ENCODE measurements at places on chromosomes 3 and 15.

DNA sequence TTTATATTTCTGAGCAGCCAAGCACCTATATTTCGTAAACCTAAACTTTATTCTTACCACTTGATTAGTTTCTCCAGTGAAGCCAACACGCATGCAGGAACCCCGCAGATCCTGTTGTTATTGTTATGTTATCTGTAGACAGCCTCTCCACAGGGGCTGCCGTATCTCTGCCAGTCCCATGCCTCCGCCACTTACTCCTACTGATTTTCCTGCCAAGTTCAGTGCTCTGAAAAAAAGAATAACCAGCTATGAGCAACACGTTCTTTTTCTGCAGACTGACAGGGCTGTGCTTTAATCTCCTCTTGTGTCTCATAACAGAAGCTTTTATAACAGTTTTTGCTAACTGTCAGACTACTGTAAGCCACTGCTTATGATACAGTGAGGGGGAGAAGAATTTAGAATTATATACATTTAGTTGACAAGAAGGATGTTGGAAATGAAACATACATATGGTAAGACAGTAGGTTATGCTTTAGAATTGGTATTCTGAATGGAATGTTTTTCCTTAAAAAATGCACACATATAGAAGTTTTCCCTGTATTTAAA, 347.4 kb downstream of the SI start:
- DNase-seq, result no peak

DNA sequence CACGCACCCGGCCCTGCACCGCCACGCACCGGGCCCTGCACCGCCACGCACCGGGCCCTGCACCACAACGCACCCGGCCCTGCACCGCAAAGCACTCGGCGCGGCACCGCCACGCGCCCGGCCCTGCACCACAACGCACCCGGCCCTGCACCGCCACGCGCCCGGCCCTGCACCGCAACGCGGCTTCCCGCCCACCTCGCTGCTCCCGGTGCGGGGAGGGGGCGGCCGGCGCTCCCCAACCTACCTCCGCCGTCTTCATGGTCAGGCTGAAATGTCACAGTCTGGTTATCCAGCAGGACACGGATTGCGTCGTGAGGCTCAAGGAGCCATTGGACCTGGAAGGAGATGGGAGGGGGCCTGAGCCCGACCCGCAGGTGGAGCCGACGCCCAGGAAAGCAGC, 41.8 kb downstream of the MUC20 start:
- no peak for DNase-seq

- DNase-seq, result no peak
Observed at GRCh38 chr3:38038447-38038911, 529 bp upstream of the DLEC1 start.

DNA sequence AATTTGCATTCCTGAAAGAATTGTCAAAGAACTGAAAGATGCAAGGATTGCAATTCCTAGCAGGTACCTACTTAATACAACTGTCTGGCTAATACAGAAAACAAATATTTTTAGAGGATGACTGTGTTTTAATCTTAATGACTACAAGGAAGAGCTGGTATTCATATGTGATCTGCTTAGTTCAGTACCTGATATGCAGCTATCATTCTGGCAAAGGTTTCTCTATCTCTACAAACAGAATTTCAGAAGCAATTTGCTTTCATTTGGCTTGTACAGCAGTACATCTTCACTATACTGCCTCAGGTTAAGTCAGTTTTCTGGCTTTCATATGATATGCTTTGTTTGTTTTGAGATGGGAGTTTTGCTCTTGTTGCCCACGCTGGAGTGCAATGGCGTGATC, 51.3 kb downstream of the TBL1XR1 start:
- DNase-seq, result no peak

DNA sequence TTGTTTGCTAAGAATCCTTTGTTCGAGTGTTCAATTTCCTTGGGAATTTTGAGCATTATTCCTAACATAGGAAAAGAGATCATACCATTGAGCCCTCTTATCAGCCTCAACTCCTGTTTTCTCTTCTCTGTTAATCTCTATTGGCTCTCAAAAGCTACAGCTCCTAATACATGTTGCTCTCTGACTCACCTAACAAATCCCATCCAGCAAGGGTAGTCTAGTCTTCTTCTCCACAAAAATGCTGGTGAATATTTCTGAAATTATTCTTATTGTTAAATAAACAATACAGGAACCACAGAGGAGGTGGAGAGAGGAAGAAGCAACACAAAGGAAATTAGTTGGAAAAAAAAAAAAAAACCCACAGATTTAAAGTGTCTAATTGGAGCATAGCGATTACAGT, 325.8 kb upstream of the NAALADL2 start:
- DNase-seq, result no peak

- DNase-seq, result no peak
Observed at GRCh38 chr3:110711851-110712516, 359.6 kb upstream of the NECTIN3 start.

DNA sequence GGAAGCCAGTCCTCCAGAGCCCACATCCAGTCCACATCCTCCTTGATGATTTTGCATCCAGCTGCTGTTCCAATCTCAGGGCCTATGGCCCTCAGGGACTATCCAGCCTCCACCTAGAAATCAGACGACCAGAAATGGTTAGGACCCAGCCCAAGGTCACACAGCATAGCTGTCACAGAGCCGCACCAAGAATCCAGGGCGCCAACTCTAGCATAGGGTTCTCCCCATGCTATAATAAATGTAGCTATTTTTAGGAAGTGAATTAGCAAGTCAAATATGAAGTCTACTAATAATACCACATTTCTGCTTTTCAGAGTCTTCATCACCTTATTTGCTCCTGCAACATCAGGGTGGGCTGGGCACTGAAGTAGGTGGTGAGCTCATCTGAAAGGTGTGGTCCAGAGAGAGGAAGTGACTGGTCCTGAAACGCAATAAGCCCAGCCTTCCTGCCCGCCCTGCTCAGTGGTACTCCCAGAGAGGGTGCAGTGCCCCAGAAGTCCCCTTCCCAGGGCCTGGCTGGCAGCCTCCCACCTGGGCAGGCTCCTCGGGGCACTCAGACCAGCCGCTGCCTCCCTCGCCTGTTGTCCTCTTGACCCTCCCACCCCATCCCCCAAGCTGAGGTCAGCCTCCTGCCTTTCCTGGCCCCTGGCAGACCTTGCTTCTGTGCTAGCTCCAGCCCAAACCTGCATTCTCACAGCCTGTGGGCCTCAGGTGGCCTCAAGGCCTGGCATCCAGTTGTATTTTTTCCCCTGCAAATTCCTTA, 17.6 kb upstream of the CYP11A1 start:
- no peak for DNase-seq

GRCh38 chr3:63912768-63913588, 795 bp upstream of the SCAANT1 start:
- DNase-seq, result no peak

- DNase-seq, result no peak
Observed at GRCh38 chr15:46231786-46232185, 597.0 kb downstream of the SQOR start.

DNA sequence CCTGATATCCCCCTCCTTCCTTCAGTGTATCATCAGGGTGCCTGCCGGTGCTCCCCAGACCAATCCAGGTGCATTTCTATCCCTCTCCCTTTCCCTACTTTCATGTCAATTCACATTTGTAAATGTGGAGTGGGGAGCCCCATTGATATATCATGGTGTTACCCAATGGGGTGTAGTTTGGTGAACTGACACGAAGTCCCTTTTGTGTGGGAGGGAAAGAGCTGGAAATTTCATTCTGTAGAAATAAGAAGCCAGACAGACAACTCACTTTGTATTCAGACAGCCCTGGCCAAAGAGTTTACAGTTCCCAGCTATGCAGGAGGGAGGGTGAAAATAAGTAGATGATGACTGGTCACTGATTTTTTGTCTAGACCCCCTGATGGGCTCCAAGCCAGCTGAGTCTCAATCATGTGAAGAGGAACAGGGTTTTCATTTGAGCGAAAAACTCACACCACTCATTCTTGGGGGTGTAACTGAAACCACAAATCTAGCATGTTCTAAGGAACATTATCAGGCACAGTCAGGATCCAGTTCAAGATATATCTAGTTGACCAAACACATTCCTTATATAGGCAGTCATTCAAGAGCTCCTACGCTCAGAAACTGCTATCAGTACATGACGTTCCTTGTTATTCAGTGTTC, 58.9 kb downstream of the LMCD1 start:
- DNase-seq, result no peak

DNA sequence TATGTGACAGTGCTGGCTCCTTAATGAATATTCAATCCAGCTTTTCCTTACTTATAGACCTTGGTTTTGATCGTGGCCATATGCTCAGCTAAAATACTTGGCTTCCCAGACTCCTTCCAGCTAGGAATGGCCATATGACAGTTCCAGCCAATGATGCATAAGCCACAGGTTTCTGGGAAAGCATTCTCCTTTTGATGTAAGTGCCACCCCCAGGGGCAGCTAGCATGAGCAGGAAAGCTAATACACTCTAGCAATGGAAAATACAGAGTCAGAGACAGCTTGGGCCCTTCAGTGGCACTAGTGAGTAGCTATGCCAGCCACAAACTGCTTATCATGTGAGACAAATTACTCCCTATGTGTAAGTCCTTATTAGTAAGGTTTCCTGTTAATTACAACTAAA, 26.7 kb downstream of the TBC1D2B start:
- no peak for DNase-seq

DNA sequence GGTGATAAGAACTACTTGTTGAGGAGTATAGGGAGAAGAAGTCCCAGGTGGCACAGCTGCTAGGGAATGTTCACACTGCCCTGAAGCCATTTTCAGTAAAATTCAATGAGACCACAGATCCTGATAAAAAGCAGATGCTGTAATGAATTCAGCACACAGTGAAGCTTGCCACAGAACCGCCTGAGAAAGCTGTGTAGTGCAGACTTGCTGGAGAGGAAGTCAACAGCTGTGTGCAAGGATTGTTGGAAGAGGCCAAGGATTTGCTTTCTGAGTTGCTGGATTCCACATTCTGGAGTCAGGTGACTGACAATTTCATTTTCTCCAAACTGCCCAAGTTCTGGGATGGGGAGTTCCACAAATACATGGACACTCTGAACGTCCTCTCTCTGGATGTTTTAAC, 70.9 kb downstream of the ANP32A start:
- DNase-seq, result no peak

DNA sequence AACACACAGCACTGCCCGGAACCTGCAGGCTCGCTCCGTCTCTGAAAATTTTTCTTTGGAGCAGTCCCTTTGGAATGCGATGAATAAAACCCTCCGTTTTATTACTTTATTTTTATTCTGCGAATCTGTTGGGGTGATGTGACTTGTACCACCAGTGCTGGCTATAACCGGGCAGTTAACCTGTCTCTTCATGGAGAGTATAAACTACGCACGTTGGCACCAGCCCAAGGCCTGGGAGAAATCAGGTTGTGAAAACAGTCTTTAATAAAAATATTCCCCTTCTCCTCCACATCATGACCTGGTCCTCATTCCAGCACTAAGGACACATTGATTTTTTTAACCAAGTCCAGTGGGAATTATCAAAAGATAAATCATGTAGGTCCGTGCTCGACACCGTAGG, 116.8 kb downstream of the WNT5A start:
- DNase-seq, result no peak

DNA sequence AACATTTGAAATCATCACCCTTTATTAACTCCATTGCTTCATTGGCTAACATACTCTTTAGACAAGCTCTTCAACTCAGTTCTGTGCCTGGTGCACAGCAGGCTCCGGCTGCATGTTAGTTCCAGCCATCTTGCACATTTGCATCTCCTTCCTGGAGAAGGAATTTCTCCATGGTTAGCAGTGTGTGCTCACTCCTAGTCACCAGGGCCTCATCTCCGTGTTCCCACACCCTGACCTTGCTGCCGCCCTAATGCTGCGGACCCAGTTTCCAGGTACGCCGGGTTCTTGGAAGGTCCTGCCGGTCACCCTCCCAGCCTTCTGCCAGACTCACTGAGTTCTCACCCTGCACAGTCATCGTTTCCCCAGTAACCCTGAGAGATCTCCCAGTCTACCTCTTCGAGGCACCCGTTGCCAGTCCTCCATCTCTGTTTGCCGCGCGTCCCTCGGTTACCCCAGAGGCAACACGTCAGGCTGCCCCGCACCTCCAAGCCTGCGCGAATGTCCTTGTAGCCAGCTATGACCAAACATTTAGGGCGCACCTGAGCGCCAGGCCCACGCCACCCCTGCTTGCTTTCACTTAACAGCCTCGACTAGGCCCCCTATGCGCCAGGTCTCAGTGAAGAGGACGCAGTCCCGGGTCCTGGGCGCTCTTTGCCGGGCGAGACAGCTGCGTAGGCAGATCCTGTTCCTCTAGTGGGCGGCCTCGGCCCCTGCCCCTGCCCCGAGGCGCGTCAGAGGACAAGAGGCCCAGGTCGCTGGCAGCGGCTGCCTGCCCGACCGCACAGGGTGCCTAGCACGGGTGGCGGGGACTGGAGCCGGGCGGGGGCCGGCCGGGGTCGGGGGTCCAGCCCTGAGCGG, 747 bp upstream of the ZNF592 start:
- no peak for DNase-seq

GRCh38 chr3:76582632-76583378, 457.1 kb upstream of the ROBO2 start:
- no peak for DNase-seq

DNA sequence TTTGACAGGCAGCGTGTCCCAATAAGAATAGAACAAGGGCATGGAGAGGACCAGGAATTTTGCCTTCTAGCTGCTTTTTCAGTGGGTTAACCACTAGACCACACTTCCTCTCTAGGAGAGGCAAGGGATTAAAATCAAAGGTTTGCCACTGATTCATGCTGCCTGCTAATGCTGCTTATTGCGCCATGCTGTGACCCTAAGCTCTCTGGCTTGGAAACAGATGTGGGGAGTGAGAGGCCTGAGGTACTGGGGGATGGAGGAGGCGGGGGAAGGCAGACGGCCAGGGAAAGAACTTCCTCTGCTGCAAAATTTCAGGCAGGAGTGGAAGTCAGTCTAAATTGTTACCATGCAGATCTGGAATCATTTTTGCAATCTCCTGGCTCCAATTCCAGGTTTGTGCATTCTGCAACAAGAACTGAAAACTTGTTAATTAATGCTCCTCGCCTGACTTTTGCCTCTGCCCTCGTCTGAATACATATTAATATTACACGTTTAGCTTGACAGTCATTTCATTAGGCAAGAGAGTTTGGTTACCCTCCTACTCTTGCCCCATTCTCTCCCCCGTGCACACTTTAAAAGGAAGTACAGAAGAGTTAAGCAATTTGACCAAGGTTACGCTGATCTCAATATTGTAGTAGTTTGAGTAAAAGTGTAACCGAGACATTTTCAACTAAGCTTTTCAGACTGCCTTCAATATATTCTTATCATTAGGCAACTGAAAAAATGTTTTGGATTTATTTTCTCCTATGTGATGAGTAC, 121.7 kb upstream of the SPRED1 start:
- DNase-seq, result no peak

DNA sequence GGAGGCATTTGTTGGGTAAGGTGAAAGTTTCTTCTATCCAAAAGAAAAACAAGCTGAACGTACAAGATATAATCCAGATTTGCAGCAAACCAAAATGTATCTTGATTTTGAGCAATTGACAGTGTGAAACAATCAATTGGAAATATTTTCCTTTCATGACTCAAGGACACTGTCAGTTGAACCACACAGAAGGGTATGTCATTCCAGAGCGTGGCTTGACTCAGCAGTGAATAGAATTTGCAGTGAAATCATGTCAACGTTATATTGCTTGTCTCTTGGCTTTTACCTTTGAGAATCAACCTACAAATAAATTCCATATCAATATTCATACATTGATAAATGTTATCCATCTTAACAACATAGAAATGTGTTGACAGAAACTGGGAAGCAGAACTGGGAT, 78.2 kb downstream of the TM2D3 start:
- no peak for DNase-seq

- no peak for DNase-seq
Observed at GRCh38 chr15:76342382-76343201, 6.0 kb downstream of the ISL2 start.

- no peak for DNase-seq
Observed at GRCh38 chr15:100958326-100959065, 39.3 kb downstream of the LRRK1 start.

GRCh38 chr3:117788061-117788460, 1078.5 kb downstream of the TUSC7 start:
- no peak for DNase-seq

Measured in cortex of kidney (tissue), 1 donor.